ENCODE measurements at places on chromosomes 1 and 21.

DNA sequence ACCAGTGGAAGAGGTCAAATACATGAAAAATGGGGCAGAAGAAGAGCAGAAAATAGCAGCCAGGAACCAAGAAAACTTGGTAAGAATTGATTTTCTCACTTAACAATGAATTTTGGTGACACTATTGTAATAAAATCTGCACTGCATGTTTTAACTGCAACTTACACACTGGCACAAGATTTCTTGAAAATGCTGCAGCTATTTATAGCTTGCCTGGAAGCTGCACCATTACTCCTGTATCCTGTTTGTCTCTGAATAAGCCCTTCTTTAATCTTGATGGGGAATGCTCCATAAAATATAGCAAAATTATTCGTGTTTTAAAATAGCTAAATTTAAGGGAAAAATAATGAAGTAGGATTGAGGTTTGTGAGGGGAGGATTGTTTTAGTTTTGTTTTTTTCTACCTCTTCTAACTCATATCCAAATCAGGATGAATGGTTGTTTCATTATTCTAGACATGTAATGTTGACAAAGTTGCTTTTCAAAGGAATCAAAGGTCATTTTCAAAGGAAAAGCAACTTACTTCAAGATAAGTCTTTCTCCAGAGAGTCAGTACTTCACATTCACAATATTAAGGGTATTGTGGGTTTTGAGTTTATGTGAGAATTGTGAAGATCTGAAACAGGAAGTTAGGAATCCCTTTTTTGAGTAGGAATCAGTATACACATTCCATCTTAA lies 120.9 kb downstream of the C1orf21 start:
- DNase-seq = no peak

DNA sequence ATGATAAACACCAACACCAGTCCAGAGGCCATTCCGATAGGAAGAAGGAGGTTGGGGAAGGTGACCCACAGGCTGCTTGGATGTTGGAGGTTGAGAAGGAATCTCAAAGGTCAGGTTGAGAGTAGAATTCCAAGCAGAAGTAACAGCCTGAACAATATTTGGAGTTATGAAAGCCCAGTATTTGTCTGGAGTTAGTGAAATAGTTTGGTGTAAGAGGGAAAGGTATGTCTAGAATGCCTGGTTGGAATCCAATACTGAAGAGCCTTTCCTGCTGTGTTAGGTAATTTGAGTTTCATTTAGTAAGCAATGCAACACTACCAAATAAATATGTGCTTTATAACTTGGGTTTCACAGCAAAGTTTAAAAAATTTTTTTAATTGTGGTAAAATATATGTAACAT lies 70.5 kb upstream of the MCOLN3 start:
- DNase-seq = no peak

- DNase-seq = no peak
Measured at GRCh38 chr1:222278501-222278900, 269.4 kb downstream of the HHIPL2 start.

DNA sequence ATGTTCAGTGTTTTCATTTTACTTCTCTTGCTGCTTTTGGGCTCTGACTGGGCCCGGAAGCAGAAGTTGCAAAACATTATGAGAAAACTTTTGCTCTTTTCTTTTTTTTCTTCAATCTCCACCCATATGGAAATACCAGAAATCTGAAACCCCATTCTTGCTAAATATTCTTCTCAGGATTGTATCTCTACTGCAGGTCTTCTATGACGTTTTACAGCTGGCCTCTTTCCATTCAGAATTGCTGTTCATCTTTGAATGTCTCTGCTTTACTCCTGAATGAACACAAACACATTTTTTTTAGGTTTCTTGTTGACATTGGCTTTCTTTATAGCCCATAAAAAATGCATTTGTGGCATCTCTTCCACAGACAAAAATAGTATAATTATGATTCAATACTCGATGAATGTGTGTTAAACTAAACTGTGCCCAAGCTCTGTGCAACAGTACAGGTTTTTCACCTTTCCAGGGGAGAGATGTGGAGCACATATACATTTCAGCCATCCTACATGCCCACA lies 18.8 kb downstream of the PTPRC start:
- no peak for DNase-seq

- DNase-seq = no peak
Measured at GRCh38 chr1:152811050-152811449, 721 bp upstream of the LCE1B start.

- DNase-seq = no peak
Measured at GRCh38 chr1:46757956-46758528, 39.1 kb upstream of the EFCAB14 start.

DNA sequence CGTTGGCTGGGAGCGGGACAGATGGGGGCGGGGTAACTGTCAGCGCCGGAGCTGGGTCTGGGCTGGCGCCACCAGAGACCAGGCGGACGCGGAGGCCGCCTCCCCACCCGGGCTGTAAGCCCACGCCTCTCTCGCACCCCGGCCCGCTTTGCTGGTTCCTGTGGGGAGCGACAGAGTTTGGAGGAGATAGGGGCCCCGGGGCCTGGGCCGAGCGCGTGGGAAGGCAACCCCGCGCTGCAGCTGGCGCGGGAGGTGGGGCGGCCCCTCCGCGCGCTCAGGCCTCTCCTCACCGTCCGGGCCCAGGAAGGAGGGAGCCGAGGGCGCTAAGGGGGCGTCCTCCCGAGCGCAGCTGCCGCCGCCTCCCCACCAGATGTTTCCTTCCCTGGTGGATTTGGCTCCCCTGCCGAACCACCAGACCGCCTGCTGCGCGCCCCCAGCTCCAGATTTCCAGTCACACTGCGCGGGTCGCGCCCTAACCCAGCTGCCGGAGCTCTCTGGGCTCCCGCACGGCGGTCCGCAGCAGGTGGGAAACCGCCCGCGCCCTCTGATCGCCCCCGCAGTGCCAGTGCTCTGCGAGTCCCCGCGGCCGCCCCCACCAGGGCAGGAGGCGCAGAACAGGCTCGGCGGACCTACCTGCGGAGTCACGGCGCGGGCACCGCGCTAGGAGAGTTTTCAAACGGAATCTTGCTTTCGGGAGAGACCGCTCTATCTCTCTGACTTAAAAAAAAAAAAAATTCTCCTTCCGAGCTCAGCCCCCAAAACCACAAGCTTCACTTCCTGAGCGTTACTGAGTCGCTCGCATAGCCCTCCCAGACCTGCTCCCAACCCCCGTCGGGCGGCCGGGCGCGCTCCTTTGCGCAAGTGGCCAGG lies 1.1 kb downstream of the GFI1 start:
- DNase-seq = peak; percentile 54

DNA sequence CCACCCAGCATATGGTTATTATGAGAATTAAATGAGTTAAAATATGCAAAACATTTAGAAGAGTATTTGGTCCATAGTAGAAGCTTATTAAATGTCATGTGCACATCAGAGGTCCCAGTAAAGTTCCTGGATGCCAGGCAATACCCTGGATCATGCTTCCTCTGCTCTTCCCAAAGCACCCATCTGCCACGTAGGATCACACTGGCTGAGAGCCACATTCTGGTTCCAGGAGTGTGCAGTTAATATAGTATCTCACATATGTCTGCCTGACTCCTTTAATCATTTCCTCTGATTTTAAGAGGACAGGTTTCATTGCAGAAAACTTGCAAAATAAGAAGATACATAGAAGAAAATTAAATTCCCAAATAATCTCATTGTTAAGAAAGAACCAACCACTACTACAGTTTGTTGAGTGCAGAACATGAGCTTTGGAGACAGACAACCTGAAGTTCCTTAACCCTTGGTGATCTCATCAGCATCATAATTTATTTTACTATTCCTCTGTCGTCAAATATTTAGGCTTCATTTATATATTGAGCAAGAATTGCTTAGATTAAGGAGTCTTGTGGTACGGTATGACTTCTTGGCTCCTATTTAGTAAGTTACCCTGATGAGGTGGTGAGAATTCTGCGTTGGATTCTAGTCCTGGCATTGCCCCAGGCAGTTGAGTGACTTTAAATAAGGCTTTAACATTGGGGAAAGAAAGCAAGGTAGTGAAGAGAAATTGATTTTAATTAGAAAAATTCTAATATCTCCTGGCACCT lies 12.3 kb downstream of the SGIP1 start:
- no peak for DNase-seq

DNA sequence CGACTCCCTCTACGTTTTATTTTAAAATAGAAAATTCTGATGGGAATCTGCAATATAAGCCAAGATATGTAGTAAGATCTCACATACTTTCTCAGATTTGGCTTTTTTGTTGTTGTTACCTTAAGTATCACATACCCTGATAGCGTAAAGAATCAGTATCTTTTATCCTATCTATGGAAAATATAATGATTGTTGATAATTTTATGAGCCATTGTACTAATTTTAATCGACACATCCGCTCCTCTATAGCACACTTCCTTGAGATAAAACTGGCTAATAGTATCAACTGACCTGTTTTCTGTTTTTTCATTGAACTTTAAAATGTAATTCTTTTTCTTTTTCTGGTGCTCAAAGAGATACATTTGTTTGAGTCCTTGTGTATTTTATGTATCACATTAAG lies 118.7 kb downstream of the NFIA start:
- DNase-seq = no peak

Measured in activated T-helper 1 cell treated with anti-CD3 and anti-CD28 coated beads, Interleukin-2, amount 50 U/mL, for 16 hours (primary cell).